Activated CD8-positive, alpha-beta memory T cell treated with anti-CD3 and anti-CD28 coated beads for 1 hour (primary cell): ENCODE measurements at places on chromosomes 16 and 17.

DNA sequence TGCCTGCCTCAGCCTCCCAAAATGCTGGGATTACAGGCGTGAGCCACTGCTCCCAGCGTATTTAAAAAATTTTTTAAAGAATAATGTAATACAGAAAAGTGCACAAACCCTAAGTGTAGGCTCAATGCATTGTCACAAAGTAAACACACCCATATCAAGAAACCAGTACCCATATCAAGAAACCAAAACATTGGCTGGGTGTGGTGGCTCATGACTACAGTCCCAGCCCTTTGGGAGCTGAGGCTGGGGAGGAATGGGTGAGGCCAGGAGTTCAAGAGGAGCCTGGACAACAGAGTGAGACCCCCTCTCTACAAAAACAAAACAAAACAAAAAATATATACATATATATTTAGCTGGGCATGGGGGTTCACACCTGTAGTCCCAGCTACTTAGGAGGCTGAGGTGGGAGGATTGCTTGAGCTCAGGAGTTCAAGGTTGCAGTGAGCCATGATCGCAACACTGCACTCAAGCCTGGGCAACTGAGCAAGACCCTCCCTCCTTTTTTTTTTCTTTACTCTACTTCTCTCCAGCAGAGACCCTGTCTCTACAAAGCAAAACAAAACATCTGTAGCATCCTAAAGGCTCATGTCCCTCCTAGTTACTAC, 9.3 kb upstream of the PRR14 start:
- no peak for DNase-seq

DNA sequence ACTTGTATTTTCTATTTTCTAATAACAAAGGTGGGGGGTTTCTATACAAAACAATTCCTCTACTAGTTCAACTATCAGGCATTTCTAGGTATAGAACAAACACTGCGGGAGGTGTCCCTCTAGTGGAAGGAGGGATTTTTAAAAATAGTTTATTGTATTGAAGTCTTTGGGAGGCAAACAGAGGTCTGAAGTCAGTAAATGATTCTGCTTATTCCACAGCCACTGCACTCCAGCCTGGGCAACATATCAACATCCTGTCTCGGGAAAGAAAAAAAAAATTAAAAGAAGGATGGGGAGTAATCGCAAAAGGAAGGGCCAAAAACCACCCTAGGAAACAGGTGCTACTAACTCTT, 648 bp upstream of the ERCC4 start:
- no peak for DNase-seq

DNA sequence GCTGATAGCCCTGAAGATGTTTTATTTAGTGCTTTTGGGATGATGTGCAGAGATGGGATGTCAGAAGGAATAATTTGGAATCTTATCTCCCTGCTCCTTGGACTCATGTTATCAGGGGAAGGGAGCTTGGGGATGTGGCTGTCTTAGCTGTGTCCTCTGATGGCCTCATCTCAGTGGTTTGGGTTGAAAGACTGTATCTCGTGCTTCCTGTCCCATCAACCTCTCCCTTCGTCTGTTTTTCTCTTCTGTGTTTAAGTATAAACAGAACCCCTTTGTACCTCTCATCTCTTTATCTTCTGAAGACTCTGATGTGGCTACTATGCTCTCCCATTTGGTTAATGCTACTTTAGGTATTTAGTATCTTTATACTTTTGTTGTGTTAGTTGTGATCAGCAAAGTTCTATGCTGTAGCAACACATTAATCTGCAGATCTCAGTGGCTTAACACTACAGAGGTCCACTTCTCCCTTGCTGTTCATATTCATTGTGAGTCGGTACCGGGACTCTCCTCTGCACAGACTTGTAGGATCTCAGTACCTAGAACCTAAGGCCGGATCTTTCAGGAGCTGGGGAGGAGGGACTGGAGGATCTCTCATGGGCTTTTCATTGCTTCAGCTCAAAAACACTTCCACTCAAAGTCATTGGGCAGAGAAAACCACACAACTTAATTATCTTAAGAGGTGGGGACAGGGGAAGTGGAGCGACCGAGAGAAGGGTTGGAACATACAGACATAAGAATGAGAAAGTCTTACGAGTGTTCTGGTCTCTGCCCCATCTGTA, 28.8 kb downstream of the PRKCA start:
- DNase-seq, result no peak

DNA sequence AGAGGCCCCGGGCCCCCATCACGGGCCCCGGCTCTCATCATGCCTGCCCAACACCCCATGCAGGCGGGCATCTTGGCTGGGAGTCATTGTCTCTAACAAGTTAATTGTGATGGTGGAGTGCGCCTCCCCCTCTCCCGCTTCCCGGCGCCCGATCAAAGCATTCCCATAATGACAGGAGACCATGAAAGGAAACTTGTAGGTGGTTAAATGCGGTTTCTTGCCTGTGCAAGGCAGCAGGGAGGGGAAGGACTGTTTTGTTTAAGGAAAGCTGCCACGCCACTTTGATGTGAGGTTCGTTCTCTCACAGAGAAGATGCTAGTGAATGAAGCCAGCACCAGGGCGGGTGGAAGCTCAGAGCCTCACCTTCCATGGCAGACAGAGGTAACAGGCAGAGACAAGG, 45.4 kb downstream of the C16orf78 start:
- no peak for DNase-seq

GRCh38 chr16:576823-577201, 7.0 kb downstream of the PIGQ start:
- no peak for DNase-seq
